ENCODE measurements at places on chromosomes 7 and 10.

GRCh38 chr10:131996466-131997365, 15.0 kb upstream of the BNIP3 start:
- H3K4me3 ChIP-seq: no peak overlapping the region
- H3K4me1 ChIP-seq: no peaks in the 10 kb centered on the region
- DNase-seq: no peak
- no peaks in the 10 kb centered on the region for H3K27me3 ChIP-seq
- no peak overlapping the region for H3K27ac ChIP-seq

GRCh38 chr7:45715471-45716352, 141.5 kb downstream of the ADCY1 start:
- no peak overlapping the region for H3K4me3 ChIP-seq
- no peaks in the 10 kb centered on the region for H3K36me3 ChIP-seq
- no peak overlapping the region for H3K27ac ChIP-seq
- no peak for DNase-seq

- no peak overlapping the region for H3K4me3 ChIP-seq
- no peaks in the 10 kb centered on the region for H3K36me3 ChIP-seq
- no peak for DNase-seq
- no peak overlapping the region for H3K27ac ChIP-seq
Observed at GRCh38 chr7:150781961-150782360, 18.2 kb downstream of the TMEM176B start.

DNA sequence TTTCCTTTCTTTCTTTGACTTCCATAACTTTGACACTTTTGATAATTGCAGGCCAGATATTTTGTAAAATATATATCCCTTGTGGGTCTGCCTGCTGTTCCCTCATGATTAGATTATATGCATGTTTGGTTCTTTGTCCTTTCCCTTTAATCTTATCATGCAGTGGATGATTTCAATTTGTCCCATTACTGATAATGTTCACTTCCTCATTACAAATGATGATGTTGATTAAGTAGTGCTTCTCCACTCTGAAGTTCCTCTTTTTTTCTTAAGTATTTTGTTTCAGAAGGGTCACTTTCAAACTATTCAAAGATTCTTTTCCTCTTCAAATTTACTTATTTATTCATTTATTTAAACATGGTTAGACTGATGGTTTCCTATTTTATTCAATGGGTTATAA, 898.1 kb downstream of the XPNPEP1 start:
- no peak for DNase-seq
- no peak overlapping the region for H3K4me3 ChIP-seq
- no peak overlapping the region for H3K27ac ChIP-seq
- H3K36me3 ChIP-seq: no peaks in the 10 kb centered on the region
- H3K27me3 ChIP-seq: no peaks in the 10 kb centered on the region

- H3K4me1 ChIP-seq: peaks cover 12% of the 10 kb centered on the region
- H3K27ac ChIP-seq: no peak overlapping the region
- no peak for DNase-seq
- no peak overlapping the region for H3K4me3 ChIP-seq
- H3K27me3 ChIP-seq: no peaks in the 10 kb centered on the region
- no peaks in the 10 kb centered on the region for H3K36me3 ChIP-seq
Observed at GRCh38 chr10:132450825-132451505, 54.0 kb downstream of the PWWP2B start.

Measured in ascending aorta (tissue), 2 donors.